ENCODE measurements at places on chromosomes 11 and 22. TPM values are rescaled to one million over a fixed set of nuclear protein-coding genes. Genes with fewer than 3 reads are reported as not detected.

Gene OR51B5
- not detected for polyA plus RNA-seq

Gene GAL3ST1
- not detected for polyA plus RNA-seq

Gene SLC22A8
- polyA plus RNA-seq: not detected

GRCh38 chr11:70790671-70791300 lies 392.5 kb downstream of the CTTN start:
- no peak for DNase-seq
